Urinary bladder (tissue), 4 donors: ENCODE measurements at places on chromosomes 4 and X.

DNA sequence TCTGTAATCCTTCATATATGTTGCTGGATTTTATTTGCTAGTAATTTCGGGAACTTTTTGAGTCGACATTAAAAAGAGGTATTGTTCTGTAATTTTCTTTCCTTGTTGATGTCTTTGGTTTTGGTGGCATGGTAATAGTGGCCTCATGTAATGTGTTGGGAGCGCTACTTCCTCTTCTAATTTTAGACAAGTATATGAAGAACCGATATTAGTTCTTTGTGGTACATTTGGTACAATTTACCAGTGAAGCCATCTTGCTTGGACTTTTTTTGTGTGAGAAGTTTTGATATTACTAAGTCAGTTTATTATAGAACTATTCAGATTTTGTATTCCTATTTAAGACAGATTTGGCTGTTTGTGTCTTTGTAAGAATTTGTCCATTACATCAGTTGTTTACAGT, 669.2 kb upstream of the AADAT start:
- no peak for DNase-seq

DNA sequence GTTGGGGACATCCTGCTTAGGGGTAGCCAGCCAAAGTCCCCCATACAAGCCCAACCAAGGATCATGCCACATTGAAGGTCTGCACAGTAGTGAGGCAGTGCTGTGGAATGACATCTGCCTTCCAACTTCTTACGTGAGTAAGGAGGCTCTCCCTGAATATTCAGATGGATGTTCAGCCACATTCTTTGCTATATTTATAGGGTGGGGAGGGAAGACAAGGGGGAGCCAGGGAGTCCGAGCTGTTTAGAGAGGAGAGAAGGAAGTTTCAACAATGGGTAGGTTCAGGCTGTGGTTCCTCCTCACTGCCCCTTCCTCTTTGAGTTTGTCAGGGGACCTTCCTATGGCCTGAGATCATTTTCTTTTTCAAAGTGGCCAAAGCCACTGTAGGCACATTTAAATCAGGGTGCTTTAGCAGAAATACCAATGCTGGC, 29.8 kb downstream of the MSN start:
- no peak for DNase-seq

DNA sequence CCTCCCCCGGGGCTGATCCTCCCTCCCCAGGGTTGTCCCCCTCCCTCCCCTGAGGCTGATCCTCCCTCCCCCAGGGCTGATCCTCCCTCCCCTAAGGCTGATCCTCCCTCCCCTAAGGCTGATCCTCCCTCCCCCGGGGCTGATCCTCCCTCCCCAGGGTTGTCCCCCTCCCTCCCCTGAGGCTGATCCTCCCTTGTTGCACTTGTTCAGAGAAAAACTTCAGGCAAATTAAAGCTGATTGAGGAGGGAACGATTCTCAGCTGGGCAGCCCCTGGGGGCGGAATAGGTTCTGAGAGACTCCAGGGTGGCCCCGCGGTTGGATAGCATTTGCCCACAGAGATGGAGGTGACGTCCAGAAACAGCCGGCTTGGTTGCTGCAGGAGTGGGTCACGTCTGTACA, 110.7 kb upstream of the ADRA2C start:
- DNase-seq, result no peak

DNA sequence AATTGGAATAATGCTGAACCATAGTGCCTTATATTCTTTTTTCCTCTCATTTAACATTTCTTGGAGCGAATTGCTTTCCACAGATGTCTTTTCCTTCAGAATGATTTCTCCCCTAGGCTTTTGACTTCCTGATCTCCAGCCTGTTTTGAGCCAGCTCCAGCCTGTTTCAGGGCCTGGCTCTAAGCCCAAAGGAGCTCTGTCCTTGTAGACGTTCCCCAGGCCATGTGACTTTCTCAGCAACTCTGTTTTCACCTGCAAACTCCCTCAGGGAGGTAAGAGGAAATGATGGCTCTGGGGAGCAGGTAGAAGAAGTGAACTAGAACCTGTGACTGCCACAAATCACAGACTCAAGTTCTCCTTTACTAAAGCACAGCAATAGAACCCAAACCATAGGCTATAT, 89.1 kb downstream of the AKAP4 start:
- DNase-seq, result no peak

- no peak for DNase-seq
Observed at GRCh38 chr4:24212642-24213041, 322.8 kb upstream of the PPARGC1A start.

DNA sequence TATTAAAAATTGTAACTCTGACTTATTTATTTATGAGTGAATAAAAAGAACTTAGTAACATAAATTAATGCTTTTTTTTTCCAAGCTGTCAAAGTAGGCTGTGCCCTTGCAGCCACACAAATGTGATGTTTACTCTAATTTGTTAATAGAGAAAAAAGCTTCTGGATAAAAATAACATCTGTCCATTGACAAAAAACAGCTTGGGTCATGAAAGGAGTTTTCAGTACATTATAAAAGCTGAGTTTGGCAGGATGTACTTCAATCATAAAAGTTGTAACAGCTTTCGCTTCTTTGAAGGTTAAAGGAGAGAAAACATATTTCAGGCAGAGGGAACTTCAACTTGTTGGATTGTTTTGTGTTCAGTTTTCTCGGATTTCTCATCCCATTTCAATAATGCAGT, 105.6 kb downstream of the SLC4A4 start:
- DNase-seq, result no peak
